ENCODE measurements at places on chromosomes 3 and 15.

- DNase-seq, result no peak
Measured at GRCh38 chr15:71143373-71144310, 28.4 kb downstream of the THSD4 start.

- DNase-seq, result peak; percentile 77
Measured at GRCh38 chr3:195906865-195907683, 1.3 kb downstream of the TNK2 start.

GRCh38 chr15:32861761-32862160 lies 144.0 kb downstream of the GREM1 start:
- no peak for DNase-seq

DNA sequence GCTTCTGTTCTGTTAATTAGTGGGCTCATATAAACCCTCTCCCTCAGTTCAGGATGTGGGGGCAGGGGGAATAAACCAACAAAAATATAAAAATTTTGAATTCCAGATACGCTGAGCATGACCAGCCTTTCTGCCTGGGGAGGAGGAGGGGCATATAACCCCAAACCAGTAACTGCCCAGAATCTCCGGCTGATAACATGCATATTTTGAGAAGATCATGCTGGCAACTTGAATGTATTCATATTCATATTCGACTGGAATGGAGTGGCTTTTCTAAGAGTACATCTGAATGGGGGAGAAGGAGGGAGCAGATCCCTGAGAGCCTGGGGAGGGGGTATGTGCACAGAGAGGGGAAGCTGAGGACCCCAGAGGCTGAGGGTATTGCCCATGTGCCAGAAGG lies 54.5 kb upstream of the LCTL start:
- no peak for DNase-seq

- DNase-seq, result no peak
Measured at GRCh38 chr15:93308026-93308690, 219.1 kb upstream of the RGMA start.

Data from GM13977 (cell line).